MCF 10A (cell line): ENCODE measurements at places on chromosomes 2 and 18. TPM values are rescaled to one million over a fixed set of nuclear protein-coding genes. Genes with fewer than 3 reads are reported as not detected.

The FNDC4 gene
- total RNA-seq = 0.79 and 1.1 TPM in 2 replicates

DNA sequence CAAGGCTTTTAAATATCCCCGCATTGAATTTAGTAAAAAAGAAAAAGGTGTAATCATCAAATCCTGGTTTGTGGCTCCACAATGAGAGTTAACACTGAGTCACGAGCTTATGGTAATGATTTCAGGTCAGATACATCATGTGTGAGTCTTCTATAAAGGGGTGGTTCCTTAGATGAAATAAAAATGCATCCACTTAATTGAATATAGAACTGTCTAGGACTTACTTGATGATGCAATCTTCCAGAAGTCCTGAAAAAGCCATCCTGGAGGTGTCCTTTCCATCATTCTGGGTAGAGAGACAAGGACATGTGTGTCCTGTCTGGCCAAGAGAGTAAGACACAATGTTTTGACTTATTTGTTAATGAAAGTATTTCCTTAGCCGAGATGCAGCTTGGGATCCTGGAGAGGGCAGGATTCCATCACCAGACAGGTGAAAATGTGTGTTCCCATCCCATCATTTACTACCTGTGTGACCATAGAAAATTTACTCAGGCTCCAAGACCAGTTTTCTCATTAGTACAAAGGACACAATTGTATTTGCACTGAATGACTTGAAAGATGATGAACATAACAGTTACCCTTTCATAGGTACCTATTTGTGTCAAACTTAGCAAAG, 1539.8 kb upstream of the PIK3C3 start:
- peaks cover 12% of the 10 kb centered on the region for H3K4me1 ChIP-seq
- no peak overlapping the region for H3K4me3 ChIP-seq
- H3K36me3 ChIP-seq = no peaks in the 10 kb centered on the region
- DNase-seq = no peak

DNA sequence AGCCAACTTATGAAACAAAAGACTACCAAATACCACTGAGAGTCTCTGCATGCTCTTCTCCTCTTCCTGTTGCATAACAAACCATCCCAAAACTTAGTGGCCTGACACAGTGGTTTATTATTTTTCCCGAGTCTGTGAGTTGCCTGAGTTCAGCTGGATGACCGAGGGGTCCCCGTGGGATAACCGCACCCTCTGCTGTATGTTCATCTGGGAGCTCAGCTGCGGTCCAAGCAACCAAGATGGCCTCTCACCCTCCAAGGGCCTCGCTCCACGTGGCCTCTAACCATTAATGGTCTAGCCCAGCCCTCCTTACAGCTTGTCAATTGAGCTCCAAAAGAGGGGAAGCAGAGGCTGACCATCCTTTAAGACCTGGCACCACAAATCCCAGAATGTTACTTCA, 17.1 kb downstream of the ITM2C start:
- H3K4me1 ChIP-seq = peaks cover 4% of the 10 kb centered on the region
- no peaks in the 10 kb centered on the region for H3K27me3 ChIP-seq
- H3K4me3 ChIP-seq = no peak overlapping the region
- no peak for DNase-seq
- H3K27ac ChIP-seq = no peak overlapping the region

GRCh38 chr2:156778916-156779315, 342.7 kb downstream of the GPD2 start:
- H3K27me3 ChIP-seq = no peaks in the 10 kb centered on the region
- no peak for DNase-seq
- H3K36me3 ChIP-seq = no peaks in the 10 kb centered on the region
- H3K4me1 ChIP-seq = no peaks in the 10 kb centered on the region
- no peak overlapping the region for H3K27ac ChIP-seq
- H3K4me3 ChIP-seq = no peak overlapping the region

The TMEM247 gene
- total RNA-seq = not detected in 2 replicates

DNA sequence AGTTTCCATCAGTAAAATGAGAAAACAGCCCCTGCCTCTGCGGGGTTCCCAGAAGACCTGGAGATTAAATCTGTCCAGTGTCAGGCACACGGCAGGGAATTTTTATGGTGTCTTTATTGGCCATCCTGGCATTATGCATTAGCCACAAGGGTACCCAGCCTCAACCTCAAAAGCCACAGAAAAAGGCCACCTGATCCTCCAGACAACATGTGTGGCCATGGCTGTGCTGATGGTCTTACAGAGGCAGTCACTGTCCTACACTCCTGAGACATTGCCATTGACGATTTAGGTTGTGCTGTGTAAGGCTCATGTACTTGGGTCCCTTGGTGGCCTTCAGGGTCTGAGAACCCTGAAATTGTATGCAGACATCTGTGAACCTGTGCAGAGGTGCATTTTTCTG, 115.6 kb downstream of the SMAD7 start:
- peak overlapping the region; percentile 67 for H3K4me3 ChIP-seq
- peaks cover 62% of the 10 kb centered on the region for H3K4me1 ChIP-seq
- DNase-seq = no peak
- peak overlapping the region; percentile 85 for H3K27ac ChIP-seq
- H3K36me3 ChIP-seq = peaks cover 14% of the 10 kb centered on the region

The TMEM37 gene
- 0.17 TPM in 1 of 2 replicates, not detected in the other for total RNA-seq

The EN1 gene
- total RNA-seq = not detected in 2 replicates

The IRS1 gene
- total RNA-seq = 6.1 and 10.5 TPM in 2 replicates

The SMAD2 gene
- total RNA-seq = 148 and 167 TPM in 2 replicates

GRCh38 chr2:124915567-124915966, 890.5 kb downstream of the CNTNAP5 start:
- H3K27ac ChIP-seq = no peak overlapping the region
- peak; percentile 20 for DNase-seq
- no peak overlapping the region for H3K4me3 ChIP-seq
- no peaks in the 10 kb centered on the region for H3K36me3 ChIP-seq
- peaks cover 28% of the 10 kb centered on the region for H3K4me1 ChIP-seq

The ESPNL gene
- not detected in 2 replicates for total RNA-seq

GRCh38 chr2:241703032-241703604, 1.3 kb downstream of the ING5 start:
- no peak for DNase-seq
- no peaks in the 10 kb centered on the region for H3K27me3 ChIP-seq
- peaks cover 7% of the 10 kb centered on the region for H3K4me1 ChIP-seq
- peak overlapping the region; percentile 76 for H3K4me3 ChIP-seq
- H3K27ac ChIP-seq = peak overlapping the region; percentile 41
- peaks cover 61% of the 10 kb centered on the region for H3K36me3 ChIP-seq

The SNED1 gene
- total RNA-seq = 18.0 and 22.0 TPM in 2 replicates

- H3K27me3 ChIP-seq = no peaks in the 10 kb centered on the region
- H3K36me3 ChIP-seq = peaks cover 10% of the 10 kb centered on the region
Observed at GRCh38 chr2:174124181-174124580, 124.2 kb downstream of the OLA1 start.

GRCh38 chr2:118190474-118190873, 102.2 kb downstream of the INSIG2 start:
- H3K4me3 ChIP-seq = no peak overlapping the region
- no peaks in the 10 kb centered on the region for H3K36me3 ChIP-seq
- H3K27ac ChIP-seq = no peak overlapping the region
- DNase-seq = peak; percentile 16

GRCh38 chr18:6521803-6522418, 107.2 kb upstream of the L3MBTL4 start:
- peak; percentile 39 for DNase-seq
- H3K4me3 ChIP-seq = no peak overlapping the region
- H3K36me3 ChIP-seq = no peaks in the 10 kb centered on the region
- H3K4me1 ChIP-seq = no peaks in the 10 kb centered on the region
- H3K27ac ChIP-seq = no peak overlapping the region
